NCI-H1436 (cell line): ENCODE measurements at places on chromosomes 3 and 15.

DNA sequence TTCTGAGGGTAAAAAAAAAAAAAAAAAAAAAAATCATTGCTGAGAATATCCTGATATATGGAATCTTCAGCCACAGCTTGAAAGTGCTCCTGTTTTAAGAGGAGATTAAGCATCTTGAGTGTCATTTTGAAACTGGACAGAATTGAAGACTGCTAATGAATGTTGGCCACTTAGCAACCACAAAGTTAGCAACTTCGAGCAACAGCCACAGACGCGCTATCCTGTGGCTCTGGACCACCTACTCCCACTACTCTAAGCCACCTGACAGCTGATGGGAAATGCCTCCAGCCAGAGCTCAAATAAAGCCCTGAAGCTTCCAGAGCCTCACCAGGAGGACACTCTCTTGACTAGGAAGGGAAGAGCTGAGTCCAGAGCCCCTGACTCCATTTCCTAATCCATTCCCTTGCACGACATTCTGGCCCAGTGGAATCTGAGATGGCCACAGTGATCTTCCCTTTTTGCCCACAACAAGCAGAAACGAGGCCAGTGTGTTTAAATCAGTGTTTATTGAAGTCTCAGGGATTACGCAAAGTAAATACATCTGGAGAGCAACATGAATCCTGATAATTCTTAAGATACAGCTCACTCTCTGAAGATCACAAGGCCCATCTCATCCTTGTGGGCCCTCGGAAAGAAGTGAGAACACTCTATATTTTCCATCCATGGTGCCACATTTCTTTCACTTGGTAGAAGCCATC, 58.6 kb downstream of the TMEM212 start:
- DNase-seq = no peak

DNA sequence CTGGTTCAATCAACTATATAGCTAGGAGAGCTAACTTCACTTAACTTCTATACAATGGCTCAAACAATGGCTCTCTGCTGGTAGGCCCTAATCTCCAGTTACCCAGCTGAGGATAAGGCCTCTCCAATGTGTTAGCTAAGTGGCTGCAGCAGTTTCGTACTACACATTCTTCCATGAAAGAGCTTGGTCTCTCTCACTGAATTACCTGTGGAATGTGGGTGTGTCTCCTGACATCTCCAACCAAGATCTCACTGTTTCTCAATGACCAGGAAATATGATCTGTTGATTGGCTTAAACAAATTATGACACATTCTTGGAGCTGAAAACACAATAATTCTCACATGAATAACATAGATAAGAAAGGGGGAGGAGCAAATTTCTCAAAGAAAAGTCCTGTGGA, 169.8 kb upstream of the ROBO1 start:
- DNase-seq = no peak

- no peak for DNase-seq
These were observed 81.8 kb upstream of the CPNE4 start for GRCh38 chr3:132116601-132117000.

GRCh38 chr15:90873998-90874605, 5.7 kb downstream of the FURIN start:
- no peak for DNase-seq

DNA sequence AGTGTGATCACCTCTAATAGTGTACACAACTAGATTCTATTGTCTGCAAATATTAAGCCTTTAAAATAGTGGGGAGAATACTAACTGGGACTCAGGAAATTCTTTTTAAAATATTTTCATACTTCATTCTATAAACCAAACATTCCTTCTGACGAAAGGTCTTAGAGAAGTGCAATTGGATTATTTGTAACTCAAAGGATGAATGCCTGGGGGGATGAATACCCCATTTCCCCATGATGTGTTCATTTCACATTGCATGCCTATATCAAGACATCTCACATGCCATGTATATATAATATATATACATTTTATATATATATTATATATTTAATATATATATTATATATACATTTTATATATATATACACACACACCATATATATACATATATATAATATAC, 189.9 kb downstream of the VGLL3 start:
- DNase-seq = no peak

GRCh38 chr3:98788651-98789050, 25.5 kb downstream of the ST3GAL6 start:
- DNase-seq = no peak

GRCh38 chr15:56295433-56295832, 51.8 kb upstream of the RFX7 start:
- no peak for DNase-seq

DNA sequence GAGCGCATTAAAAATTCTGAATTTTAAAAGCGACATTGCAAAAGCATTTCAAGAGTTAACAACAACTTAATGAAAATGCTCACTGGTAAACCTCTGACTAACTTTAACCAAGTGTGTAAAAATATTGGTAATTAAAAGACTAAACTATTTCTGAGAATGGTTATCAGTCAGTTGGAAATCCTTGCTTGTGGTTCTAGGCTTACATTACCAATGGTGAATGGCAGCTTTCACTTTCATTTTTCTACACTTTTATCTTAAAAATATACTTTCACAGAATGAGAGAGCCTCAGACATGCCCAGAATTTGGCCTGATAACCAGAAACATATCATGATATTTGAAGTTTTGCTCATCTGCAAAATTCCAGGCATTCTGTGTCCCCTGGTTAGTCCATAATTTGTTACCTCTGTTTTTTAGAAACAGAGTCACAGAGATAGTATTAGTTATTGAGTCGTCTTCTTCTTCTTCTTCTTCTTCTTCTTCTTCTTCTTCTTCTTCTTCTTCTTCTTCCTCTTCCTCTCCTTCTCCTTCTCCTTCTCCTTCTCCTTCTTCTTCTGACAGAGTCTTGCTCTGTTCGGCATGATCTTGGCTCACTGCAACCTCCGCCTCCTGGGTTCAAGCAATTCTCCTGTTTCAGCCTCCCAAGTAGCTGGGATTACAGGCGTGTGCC, 5.5 kb upstream of the RNF111 start:
- no peak for DNase-seq

GRCh38 chr3:56754741-56755417, 46.9 kb downstream of the ARHGEF3 start:
- DNase-seq = no peak

DNA sequence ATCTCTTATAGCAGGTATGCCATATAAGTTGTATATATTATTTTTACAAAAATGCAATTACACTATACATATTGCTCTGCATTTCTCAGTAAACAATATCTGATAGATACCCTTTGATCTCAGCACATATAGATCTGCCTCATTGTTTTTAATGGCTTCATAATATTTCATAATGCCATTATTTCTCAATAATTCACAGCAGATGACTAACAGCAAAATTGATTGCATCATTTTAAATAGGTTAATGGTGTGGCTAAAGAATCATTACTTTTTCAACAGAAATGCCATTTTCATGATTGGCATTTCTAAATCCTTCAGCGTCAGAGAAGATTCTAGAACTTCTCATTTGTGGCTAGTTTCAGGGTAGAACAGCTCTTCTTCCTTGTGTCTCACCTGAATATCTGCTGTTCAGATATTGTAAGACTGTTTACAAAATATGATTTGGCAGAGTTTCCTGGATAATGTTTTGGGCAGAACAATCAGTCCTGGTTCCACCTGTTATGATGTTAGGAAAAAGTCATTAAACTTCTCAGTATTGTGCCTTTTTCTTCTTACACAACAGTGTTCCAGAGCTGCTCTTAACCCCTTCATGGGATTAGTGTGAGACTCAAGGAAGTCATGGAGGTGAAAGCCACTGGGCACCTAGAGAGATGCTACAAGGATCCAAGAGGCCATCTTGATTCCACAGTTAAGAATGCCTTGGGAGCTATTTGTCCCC, 397.6 kb upstream of the THBS1 start:
- DNase-seq = no peak
